ENCODE measurements at places on chromosomes 4 and X.

DNA sequence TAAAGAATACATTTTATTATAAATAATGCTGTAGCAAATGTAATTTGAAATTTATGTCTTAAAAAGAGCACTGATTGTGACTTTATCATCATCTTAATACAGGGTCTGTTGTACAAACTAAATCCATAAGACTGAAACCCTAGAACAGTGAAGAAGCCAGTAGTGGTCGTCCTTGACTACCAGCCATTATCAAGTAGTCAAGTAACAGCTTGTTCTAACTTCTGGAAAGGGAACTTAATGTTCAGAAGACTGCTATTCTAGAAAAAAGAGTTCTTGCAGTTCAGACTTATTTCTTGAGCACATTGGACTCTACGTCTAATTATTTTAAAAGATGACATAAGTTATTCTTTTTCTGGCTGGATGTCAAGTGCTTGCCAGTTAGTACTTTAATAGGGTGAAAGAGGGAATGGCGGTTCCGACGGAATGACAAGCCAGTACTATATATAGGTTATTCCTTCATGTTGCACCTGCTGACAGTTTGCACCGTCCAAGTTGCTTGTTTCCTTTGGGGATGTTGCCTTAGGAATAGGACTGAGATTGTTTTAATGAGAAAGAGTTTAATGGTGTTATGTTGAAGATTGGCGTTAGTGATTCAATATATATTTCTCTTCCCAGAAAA lies 109.9 kb downstream of the RAPGEF2 start:
- DNase-seq = no peak

DNA sequence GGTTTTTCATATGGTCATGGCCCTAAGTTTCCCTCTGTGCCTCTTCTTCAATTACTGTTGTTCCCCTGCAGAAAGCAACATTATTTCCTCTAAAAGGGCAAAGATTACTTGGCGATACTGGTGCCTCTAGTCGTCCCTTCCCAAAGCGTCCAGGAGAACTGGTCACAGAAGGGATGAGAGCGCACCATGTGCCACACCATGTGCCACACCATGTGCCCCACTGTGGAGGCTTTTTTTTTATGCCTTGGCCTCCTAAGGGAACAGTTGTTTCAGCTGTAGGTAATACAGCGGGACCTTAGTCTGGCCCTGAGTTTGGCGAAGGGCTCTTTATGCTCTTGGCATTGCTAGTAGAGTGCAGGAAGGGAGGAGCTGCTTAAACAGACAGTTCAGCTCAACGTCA lies 11.5 kb upstream of the FGG start:
- no peak for DNase-seq

DNA sequence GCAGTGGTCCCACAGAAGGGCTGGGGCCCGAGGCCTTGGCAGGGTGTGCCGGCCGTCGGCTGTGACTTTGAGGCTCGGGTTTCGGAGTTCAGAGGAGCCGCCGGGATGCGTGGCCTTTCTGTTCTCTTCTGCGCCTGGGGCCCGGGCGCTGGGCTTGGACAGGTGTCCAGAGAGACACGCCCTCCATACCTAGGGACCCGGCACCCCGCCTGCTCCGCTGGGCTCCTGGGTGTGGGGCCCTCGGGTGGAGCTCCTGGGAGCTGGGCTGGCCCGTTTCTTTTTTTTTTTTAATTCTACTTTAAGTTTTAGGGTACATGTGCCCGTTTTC lies 11.3 kb downstream of the FGFRL1 start:
- no peak for DNase-seq

DNA sequence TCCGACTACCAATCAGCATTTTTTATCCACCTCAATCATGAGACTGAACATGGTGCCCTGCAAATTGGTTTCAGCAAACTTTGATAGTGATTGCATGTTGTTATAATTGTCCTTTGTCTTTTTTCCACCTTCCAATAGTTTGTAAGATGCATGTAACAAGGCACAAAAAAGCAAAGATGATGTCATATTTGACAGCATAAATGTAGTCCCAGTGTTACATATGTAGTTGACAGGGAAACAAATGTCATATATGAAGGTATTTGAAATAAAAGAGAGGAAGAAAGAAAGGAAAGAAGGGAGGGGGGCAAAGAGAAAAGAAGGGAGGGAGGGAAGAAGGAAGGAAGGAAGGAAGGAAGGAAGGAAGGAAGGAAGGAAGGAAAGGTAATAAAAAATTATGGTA lies 441.7 kb upstream of the CPEB2 start:
- DNase-seq = no peak

DNA sequence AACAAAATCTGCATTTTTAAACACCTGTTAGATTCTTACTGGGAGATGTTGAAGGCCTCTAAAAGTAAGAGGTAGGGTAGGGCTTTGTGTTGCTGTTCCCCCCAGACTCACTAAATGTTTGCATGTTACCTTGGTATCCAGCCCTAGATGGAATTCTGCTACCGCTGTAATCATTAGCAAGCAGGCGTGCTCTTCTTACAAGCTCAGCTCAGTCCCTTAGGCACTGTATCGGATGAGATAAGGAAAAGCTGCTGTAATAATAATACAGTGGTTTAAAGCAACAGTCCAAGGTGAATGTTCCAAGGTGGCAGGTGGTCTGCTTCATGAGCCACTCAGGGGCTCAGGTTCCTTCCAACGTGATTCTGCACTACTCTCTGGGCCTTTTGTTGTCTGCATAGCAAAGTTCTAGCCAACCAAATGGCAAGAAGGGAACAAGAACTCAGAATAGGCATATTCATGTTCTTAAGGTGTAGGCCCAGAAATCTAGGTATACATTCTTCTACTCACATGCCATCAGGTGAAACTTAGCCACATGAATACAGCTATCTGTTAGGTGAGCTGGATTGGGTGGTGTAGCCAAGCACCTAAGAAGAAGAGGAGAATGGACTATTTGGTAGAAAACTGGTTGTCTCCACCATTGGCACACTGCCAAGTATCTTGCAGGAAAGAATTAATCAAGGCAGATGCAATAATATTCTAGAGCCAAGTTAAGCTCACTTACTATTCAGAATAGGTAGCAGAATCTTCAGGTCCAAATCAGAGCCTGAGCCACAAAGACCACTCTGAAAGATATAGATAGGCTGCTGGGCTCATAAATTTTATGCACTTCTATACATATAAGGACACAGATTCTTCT lies 46.0 kb downstream of the COQ2 start:
- no peak for DNase-seq

DNA sequence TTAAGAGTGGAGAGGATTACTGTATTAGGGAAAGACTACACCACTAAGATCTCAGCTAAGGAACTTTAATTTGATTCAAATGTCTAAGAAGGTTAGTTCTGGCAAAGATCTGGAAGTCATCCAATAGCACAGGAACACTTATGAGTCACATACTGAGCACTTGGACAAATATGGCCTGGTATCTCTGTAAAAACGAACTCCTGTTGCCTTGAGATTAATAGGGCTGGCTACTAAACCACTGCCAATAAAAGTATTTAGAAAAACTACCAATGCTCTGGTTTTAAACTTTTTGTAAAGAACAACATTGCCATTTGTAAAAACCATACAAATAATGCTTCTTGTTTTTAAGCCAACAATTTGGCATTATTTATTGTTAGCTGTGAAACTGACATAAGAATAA lies 70.5 kb downstream of the SEC24D start:
- DNase-seq = no peak

GRCh38 chr4:177385576-177386277 lies 56.5 kb downstream of the AGA start:
- DNase-seq = no peak

DNA sequence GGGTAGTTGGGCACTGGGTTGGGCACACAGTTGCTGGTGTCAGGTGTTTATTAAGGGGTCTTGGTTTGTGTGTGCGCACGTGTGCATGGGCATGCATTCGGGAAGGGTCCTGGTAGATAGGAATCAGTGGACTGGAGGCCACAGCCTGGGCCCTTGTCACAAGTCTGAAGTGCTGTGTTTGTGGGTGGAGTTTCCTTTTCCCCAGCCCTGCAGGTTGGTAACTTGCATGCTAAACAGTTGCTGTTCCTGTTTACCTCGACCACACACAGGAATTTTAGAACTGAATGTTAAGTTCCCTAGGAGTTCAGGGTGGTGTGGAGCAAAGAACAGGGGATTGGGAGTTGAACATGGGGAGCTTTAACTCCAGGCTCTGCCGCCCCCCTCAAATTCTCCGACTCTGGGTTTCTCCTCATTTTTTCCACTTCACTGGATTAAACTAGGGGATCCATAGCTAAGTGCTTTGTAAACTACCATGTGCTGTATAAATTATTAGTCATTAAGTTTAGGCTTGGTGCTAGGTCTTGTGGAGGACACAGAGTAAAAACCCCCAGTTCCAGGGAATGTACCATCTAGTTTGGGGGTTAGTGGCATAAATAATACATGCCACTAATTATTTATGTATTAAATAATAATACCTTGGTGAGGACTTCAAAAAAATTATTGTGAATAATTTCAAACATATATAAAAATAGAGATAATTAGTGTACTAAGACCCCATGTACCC lies 49.0 kb downstream of the STARD8 start:
- DNase-seq = no peak

- no peak for DNase-seq
Observed at GRCh38 chr4:8167815-8168214, 9.2 kb upstream of the ABLIM2 start.

DNA sequence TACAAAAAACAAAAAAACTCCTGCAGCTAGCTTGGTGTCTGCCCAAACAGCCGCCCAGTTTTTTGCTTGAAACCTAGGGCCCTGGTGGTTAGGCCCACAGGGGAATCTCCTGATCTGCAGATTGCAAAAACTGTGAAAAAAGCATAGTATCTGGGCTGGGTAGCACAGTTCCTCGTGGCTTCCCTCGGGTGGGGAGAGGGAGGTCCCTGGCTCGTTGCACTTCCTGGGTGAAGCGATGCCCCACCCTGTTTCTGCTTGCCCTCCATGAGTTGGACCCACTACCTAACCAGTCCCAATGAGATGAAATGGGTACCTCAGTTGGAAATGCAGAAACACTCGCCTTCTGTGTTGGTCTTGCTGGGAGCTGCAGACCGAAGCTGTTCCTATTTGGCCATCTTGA lies 18.6 kb upstream of the BRWD3 start:
- no peak for DNase-seq

- DNase-seq = no peak
Observed at GRCh38 chr4:114857831-114858230, 255.6 kb downstream of the NDST4 start.

- DNase-seq = no peak
Observed at GRCh38 chr4:185242749-185243533, 33.5 kb downstream of the SNX25 start.

DNA sequence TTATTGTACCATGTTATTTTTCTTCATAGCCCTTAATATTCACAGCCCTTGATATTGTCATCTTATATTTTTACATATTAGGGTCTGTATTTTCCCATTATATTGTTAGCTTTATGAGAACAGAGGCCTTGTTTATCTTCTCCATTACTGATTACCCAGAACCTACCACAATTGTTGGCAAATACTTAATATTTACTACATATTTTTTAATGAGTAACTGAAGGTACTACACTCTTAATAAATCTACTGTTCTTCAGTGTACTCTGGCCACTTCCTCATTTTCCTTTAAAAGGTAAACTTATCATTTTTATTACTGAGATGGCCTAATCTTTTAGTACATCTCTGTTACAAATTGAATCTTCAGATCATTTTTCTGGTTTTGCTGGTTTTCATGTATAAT lies 133.5 kb downstream of the COL4A5 start:
- DNase-seq = no peak

DNA sequence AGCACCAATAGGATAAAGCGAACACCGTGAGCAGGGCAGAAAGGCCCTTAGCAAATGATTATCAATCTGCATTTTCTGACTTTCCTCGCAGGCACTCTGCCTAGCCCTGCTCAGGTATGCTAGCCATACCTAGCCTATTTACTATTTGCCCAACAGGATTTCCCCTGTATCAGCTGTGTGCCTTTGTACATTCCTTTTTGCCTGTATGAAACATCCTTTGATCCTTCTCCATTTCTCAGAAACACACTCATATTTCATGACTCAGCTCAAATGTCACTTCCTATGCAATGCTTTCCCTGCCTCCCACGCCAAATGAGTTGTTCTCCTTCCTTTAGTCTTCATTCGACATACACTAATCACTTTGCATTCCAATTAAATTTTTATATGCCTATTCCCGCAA lies 37.2 kb downstream of the PCDH7 start:
- no peak for DNase-seq

DNA sequence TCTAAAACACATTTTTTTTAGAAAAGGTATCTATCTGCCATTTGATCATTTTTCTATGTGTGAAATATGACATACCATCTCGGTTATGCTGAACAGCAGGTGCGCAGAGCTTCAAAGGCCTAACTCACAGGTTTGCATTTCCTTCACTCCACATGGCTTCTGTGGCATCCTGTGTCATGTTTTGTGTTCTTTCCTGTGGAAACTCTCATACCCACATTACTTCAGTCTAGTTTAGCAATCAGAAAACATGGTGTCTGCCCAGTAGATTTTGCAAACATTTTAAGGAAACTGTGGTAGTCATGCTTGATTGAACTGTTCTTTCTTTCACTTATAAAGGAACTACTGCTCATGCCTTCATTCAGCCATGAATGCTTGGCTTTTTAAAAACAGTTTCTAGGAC lies 11.3 kb upstream of the ARAP2 start:
- peak; percentile 85 for DNase-seq

DNA sequence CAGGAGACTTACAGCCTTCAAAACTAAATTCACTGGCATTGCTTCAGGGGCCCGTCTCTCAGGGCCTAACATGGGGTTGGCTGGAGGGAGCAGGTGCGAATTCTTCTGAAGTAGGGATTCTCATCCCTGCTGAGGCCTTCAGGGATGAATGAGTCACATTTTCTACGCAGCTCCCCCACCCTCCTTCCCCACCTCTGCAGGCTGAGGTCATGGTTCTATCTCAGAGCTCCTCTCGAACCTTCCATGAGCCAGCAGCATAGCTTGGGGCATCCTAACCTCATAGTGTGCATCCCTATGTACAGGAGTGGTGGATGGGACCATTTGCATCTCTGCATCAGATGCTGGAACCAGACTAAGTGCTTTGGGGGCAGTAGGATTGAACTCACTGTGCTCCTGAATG lies 309.2 kb downstream of the EVC2 start:
- no peak for DNase-seq

GRCh38 chr4:109614015-109614414 lies 54.0 kb downstream of the MCUB start:
- DNase-seq = no peak

Measured in DND-41 (cell line).